ENCODE measurements at places on chromosomes 7 and 10.

GRCh38 chr7:105934572-105935185 is 28.4 kb upstream of the CDHR3 start:
- DNase-seq: peak; percentile 52

DNA sequence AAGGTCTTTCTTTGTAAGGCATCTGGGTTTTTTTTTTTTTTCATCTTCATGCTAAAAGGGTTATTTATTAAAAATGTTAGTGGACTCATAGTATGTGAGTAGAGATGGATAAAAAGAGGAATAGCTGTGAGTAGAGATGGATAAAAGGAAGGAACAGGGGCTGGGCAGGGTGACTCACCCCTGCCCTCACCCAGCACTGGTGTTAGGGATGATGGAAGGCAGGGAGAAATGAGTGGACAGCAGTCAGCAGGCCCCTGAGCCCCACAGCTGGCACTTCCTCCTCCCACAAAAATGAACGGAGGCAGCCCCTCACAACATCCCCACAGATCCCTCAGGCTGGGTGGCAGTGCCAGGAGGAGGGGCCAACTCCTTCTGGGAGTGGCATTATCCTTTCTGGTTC is 39.3 kb downstream of the ANTXRL start:
- no peak for DNase-seq

DNA sequence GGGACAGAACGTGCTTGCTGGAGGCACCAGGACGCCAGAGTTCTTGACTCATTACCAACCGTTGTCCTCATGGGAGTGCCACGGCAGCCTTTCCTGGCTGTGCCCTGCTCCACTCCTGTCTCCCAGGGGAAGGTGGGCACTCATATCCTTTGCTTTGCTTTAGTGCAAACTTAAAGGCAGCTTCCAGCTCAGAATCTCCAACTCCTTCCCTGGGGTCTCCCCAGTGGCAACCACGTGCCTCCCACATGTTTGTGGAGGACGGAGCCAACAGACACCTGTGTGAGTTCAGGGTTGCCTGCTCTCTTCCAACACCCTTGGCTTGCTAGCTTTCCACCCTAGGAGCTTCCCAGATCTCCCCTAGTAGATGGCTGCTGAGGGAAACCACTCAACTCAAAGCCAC is 52.0 kb upstream of the HMX3 start:
- no peak for DNase-seq

GRCh38 chr7:48894574-48894973 is 29.8 kb upstream of the CDC14C start:
- no peak for DNase-seq

GRCh38 chr7:124276005-124276622 is 243.2 kb upstream of the TMEM229A start:
- peak; percentile 85 for DNase-seq

GRCh38 chr10:20007426-20007825 is 191.2 kb downstream of the PLXDC2 start:
- no peak for DNase-seq

- DNase-seq: no peak
Observed at GRCh38 chr10:50216418-50216817, 34.9 kb downstream of the ASAH2 start.

GRCh38 chr7:151454932-151455530 is 15.1 kb upstream of the CRYGN start:
- DNase-seq: no peak

DNA sequence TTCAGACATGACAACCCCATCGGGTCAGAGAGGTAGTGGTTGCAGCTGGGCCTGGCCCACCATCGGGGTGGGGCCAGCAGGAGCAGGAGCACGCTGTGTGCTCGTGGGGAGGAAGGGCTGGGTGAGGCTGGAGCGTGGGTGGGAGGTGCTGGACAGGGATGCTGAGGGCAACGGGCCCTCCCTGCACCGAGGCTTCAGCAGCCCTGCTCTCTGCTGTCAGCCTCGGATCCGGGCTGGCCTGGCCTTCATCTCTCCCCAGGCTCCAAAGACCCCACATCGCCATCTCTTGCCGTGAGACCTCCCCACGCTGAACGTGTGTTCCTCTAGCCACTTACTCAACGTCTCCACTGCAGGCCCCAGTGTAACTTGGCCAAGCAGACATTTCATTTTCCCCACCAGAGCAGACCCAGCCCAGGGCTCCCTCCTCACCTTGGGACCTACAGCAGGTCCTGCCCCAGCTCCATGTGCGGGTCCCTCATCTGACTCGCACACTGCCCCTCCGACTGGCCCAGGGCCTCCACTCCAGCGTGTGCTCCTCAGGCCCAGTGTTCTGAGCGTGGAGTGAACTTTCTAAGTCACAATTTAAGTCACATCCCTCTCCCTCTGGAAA is 462.4 kb downstream of the DNAJB6 start:
- DNase-seq: no peak

DNA sequence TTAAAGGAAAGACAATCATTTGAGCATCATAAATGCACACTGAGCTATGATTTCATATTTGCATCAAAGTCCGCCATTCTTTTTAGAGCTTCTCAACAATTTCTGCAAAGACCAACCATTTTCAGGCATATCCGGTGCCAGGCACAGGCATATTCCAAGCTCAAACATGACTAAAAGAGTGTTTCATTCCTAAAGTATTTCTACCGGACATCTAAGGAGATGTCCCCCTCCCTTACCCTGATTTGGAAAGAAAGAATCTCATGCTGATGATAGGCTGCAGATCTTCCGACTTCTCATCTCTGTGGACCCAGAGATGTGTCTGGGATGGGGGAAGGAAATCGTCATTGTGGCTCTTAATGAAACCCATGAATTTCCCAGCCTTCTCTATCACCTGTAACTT is 600.5 kb upstream of the MGMT start:
- DNase-seq: no peak

DNA sequence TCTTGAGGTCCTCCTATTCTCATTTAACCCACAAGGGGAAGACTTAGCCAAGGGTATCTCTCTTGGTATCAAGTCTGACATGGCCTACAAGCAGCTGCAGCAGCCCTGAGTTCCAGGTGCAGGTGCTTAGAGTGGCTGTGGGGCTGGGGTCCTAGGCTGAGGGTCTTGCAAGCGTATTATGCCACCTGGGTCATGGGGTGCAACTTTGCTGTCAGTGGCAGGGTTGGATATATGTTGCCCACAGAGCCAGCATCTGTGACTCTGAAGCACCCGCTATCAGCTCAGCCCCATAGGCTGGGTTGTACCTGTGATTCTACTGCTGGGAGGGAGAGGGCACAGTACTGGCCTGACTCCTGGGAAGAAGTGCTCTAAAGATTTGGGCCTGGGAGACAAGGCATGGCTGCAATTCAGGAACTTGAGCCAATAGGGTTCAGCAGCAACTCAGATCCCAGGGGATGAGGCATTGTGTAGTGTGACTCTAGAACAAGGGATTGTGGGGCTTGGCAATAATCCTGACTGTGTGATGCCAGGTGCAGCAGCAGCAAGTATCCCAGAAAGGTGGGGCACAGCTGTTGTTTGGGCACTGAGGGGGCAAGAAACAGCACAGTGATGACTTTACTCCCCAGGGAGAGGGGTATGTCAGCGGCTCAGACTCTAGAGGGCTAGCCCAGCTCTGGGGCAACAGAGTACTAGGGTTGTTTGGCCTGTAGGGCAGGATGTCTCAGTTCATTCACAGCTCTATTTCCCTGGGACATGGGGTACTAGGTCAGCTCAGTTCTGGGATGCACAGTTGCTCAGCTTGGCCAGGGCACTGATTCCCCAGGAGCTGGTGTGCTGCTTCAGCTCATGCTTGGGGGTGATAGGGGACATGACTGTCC is 41.4 kb downstream of the NEURL1 start:
- DNase-seq: no peak

DNA sequence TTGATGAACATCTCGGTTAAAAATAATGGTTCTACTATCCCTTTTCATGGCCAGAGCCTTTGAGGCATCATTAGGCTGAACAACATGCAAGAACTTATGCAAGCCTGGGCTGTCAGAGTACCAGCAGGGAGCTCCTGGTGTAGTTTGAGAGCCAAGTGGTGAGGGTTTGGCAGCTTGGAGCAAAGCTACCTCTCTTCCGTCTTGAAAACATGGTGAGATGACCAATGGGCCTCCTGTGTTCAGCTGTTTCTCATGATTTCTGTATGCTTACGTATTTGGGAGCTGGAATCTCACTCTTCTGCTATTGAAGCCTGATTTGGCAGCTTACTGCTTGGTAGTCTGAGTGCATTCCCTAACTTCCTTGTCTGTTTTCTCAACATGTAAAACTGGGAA is 150.4 kb downstream of the CXCL12 start:
- DNase-seq: no peak

- DNase-seq: peak; percentile 52
Observed at GRCh38 chr10:73865459-73866442, 8.6 kb downstream of the CAMK2G start.

DNA sequence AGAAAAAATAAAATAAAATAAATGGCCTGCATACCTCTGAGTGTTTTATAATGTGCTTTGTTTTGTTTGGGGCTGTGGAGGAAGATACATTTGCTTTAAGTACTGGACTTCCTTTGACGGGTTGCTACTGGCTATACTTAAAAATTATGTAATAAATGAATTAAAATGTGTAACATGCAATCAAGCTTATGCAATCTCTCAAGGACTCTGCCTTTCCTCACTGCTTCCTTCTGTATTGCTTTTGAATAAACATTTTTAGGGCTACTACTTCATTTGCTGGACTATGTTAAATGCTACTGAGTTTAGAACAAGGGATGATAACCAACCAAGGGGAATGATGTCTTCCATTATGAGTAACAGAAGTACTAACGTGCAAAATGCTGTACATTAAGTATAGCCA is 91.6 kb downstream of the ETV1 start:
- no peak for DNase-seq

GRCh38 chr7:14988941-14989340 is 86.4 kb upstream of the DGKB start:
- DNase-seq: no peak

GRCh38 chr10:58776568-58777318 is 264.1 kb downstream of the BICC1 start:
- no peak for DNase-seq

- DNase-seq: no peak
Observed at GRCh38 chr10:21368022-21368582, 157.4 kb downstream of the SKIDA1 start.

GRCh38 chr10:33335551-33335800 is 1.0 kb upstream of the NRP1 start:
- no peak for DNase-seq

DNA sequence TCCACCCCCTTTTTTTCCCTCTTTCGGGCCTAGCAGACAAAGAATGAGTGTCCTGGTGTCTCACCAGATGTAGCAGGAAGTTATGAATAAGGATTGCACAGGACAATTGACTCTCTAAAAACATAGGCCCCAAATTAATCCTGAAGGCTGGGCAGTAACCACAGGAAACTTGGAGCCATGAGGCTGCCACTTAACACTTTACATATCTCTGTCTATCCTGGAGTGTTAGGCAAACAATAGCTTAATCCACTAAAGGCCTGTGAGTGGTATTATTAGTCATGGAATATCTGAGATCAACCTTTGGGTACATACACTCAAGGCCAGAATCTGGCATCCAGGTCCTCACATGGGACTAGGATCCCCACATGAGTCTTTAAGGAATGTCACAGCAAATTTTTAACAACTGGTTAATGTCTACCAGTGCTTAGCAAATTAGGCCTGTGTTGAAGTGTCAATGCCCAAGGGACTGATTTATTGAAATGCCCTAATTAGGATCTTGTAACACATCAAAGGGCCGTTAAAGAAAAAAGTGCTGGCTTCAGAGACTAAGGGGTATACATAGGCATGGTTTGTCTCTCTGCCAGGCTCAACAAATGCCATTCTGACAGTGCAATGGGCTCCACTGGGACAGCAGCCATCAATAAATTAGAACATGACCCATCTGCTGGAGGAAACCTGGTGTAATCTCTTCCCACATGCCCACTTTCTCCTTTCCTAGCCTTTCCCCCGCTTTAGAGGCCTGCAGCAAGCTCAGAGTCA is 196.7 kb upstream of the TBX20 start:
- DNase-seq: no peak

GRCh38 chr10:97499561-97500296 is 1.0 kb downstream of the UBTD1 start:
- DNase-seq: peak; percentile 31

DNA sequence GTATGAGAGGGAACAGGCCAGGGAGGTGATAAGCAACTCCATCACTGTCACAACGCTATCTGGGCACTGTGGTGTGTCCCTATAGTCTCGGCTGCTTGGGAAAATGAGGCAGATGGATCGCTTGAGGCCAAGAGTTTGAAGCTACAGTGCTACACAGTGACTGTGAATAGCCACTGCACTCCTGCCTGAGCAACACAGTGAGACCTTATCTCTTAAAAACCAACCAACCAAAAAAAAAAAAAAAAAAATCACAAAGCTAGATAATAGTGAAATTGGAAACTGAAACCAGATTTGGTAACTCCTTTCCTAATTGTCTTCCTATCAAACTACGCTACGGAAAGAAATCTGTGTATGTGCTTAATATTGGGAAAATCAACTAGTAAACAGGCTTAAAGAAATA is 14.1 kb downstream of the MICU1 start:
- DNase-seq: no peak

- DNase-seq: no peak
Observed at GRCh38 chr7:31327071-31327470, 13.5 kb downstream of the NEUROD6 start.

DNA sequence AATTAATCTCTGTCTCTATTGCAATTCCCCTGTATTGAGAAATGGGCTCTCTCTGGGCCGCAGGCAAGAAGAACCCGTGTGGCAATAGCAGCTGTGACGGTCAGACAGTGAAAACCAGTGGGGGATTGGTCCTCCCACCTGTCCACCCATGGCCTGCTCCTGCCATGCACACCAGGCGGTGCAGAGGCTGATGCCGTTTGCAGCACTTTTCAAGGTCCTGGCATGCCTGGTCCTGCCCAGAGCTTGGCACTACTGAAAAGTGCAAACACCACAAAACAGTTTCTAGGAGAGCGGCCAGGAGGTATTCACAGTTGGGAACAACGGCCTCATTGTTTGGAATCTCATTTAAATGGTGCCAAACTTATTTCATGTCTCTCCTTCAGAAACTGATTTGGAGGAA is 41.5 kb downstream of the PSPH start:
- DNase-seq: peak; percentile 12

- DNase-seq: no peak
Observed at GRCh38 chr10:34495938-34496337, 319.2 kb downstream of the PARD3 start.

- DNase-seq: no peak
Observed at GRCh38 chr7:68688416-68689086, 909.7 kb upstream of the AUTS2 start.

- no peak for DNase-seq
Observed at GRCh38 chr10:11605807-11606408, 5.5 kb downstream of the USP6NL start.

DNA sequence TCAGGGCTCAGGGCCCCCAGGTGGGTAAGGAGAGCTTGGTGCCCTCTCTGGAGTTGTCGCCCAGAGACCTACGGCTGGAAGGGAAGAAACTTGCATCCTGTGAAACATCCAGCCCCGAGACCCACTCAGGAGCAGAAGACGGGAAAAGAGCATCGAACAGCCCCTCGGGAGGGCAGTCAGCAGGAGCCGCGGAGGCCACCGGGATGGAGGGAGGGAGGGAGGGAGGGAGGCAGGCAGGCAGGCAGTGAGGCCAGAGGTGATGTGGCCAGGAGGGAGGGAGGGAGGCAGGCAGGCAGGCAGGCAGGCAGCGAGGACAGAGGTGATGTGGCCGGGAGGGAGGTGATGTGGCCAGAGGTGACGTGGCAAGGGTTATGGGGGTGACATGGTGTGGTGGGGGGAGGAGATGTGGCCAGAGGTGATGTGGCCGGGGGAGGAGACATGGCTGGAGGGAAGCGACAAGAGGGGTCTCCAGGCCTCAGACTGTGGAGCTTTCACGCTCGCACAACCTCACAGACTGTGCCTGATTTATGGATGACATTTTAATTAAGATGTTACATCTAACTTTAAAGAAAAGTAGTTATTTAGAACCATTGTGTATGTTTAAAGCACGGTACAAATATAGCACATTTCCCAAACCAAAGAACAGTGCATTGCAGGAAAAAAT is 141.1 kb downstream of the DIP2C start:
- DNase-seq: no peak
